Liver (tissue), 10 donors: ENCODE measurements at places on chromosomes 3 and 15. TPM values are rescaled to one million over a fixed set of nuclear protein-coding genes. Genes with fewer than 3 reads are reported as not detected.

GRCh38 chr3:7456386-7456785 is 595.5 kb downstream of the GRM7 start:
- DNase-seq, result no peak
- no peak overlapping the region for H3K4me3 ChIP-seq
- no peaks in the 10 kb centered on the region for H3K36me3 ChIP-seq
- H3K27me3 ChIP-seq, result no peaks in the 10 kb centered on the region

- no peak for DNase-seq
- no peak overlapping the region for H3K4me3 ChIP-seq
- H3K36me3 ChIP-seq, result no peaks in the 10 kb centered on the region
These were observed 60.0 kb upstream of the UBE3A start for GRCh38 chr15:25498835-25499234.

GRCh38 chr3:159953325-159954085 is 35.1 kb upstream of the IL12A start:
- no peak overlapping the region for H3K4me3 ChIP-seq
- no peaks in the 10 kb centered on the region for H3K4me1 ChIP-seq
- DNase-seq, result no peak
- H3K27me3 ChIP-seq, result no peaks in the 10 kb centered on the region
- H3K27ac ChIP-seq, result no peak overlapping the region
- H3K36me3 ChIP-seq, result no peaks in the 10 kb centered on the region

DNA sequence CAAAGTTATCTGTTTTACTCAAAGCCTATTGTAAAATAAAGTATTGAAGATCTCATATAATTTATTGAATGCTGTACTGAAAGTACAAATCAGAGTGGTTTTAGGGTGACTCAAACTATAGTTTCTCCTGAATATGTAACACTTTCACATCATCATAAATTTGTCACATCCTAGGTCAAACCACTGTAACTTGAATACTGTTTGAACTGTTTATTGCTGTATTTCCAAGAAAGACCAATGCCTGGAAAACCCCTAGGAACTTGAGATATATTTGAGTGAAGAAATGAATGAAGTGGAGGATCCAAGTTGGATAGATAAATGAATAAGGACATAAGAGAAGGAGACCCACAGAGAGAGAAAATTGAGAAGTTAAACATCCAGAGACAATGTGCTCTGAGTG is 348.2 kb downstream of the GRM7 start:
- DNase-seq, result no peak
- peaks cover 13% of the 10 kb centered on the region for H3K4me1 ChIP-seq
- no peaks in the 10 kb centered on the region for H3K27me3 ChIP-seq
- no peak overlapping the region for H3K27ac ChIP-seq

DNA sequence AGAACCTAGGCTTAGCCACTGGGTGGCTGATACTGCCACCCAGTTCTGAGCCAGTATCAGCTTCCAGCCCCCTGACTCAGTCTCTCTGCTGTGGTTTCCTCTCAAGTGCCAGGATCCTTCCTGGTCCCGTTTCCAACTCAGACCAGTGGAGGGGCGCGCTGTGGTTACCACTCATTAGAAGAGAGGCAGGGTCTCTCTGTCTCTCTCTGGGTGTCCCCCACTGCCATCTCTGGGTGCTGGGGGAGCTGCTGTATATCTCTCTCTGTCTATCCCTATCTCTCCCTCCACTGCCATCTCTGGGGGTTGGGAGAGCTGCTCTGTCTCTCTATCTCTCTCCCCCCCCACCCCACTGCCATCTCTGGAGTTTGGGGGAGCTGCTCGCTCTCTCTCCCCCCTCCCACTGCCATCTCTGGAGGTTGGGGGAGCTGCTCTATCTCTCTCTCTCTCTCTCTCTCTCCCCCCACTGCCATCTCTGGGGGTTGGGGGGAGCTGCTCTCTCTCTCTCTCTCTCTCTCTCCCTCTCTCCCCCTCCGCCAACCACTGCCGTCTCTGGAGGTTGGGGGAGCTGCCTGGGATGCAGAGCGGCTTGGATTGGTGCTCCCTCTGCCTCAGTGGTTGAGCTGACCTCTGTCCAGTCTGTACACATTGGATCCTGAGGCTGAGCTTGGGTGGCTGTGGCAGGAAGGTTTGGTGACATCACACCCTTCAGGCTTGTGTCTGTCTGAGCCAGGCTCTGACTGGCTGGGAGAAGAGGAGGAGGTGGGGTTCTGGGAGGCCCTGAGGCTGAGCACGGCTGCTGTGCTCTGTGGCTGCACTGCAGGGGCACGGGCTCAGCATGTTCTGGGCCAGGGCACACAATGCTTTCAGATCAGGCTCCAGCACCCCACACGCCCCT is 98.9 kb downstream of the APBA2 start:
- H3K4me1 ChIP-seq, result no peaks in the 10 kb centered on the region
- no peak for DNase-seq
- H3K27me3 ChIP-seq, result no peaks in the 10 kb centered on the region
- no peak overlapping the region for H3K4me3 ChIP-seq
- H3K27ac ChIP-seq, result no peak overlapping the region

DNA sequence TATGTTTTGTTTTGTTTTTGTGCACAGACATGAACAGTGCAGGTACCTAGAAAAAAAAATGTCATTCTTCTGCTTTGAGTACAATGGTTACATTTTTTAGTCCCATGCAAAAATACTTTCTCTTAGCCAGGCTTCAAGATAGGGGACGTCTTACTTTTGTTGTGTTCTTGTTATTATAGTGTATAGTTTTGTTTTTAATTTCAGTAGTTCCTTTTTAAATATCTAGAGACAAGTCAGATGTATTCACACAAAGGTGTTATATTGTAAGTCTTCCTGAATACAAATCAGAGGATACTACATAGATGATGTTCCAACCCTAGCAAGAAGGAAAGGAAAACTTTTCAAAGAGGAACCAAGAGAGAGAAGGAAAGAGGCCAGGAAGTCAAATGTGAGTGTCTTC is 28.8 kb upstream of the IGSF11 start:
- no peaks in the 10 kb centered on the region for H3K27me3 ChIP-seq
- no peaks in the 10 kb centered on the region for H3K36me3 ChIP-seq

Gene OPA1
- polyA plus RNA-seq, result 13.2 TPM
